ENCODE measurements at places on chromosomes 12 and 14. TPM values are rescaled to one million over a fixed set of nuclear protein-coding genes. Genes with fewer than 3 reads are reported as not detected.

- no peak for DNase-seq
These were observed 155.6 kb downstream of the PLXNC1 start for GRCh38 chr12:94304012-94304411.

DNA sequence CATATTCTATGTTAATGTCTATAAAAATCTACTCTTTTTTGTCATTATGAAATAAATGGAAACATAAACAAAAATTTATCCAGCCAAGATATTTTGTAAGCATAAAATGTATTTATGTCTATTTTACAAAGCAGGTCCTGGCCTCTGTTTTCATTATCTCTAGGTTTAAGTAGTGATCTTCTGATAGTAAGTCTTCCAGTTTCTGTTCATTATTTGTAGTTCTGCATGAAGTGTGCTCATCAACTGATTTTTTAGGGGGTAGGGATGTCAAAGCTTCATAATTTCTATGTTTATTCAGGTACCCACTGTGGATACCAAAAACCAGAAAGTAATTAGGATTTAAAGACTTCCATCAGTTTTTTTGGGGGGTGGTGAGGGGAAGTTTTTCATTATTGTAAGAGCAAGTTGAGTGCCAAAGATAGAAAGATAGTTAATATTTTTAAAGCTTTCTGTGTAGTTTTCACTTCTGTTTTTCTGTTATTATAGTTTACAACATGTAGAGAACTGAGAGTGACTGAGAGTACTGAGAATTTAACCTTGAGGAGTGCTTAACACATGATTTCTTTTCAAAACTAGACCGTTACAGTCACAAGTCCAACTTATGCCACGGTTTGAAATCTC lies 30.6 kb upstream of the LMO3 start:
- DNase-seq = no peak

- DNase-seq = no peak
These were observed 63.5 kb downstream of the LLPH start for GRCh38 chr12:66066929-66067523.

DNA sequence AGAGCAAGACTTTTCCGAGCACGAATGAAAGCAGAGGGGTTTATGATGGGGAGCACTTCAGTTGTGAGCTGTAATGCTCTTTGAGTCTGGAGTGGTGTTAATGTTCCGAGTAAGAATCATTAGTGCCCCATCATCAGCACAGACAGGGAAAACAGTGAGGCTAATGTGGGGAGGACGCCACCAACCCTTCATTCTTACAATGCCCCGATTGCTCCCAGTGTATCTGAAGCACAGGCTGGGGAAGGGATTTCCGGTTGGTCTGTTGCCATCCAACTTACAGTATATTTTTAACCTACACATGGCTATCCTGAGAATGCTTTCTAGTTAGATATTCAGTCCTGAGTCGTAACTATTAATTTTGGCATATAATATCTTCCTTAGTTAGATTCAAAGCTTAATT lies 141.6 kb downstream of the APAF1 start:
- no peak for DNase-seq

GRCh38 chr14:42353315-42353714 lies 746.6 kb downstream of the LRFN5 start:
- no peak for DNase-seq

Gene MSRB3
- total RNA-seq = 7.0 TPM

DNA sequence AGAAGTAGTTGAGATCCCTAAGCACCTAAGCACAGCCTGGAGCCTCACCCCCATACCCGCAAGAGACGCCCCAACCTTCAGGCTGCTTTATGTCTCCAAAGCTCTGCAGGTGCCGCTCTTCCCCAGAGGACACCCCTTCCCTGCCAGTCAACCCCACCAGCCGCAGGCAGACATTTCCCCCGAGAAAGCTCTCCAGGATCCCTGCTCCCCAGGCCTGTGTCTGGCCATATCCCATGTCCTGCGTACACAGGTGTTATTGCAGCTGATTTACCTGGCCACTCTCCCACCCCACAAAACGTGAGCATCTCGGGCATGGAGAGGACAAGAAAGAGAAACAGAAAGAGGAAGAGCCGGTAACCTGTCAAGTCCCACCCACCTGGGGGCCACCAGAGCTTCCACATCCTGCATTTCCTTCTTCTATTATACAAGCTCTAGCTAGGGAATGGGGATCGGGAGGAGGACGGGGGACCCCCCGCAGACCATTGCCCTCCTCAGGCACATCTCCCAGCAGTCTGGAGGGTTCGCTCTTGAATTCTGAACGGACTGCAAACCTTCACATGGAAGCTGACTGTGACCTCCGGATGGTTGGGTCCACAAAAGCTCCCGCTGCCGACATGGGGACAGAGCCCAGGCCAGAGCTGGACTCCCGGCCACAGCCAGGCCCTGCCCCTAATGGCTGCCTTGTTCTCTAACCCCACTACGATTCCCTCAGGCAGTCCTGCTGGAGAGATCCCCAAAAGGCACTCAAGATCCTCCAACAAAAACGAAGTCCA lies 17.6 kb downstream of the CCDC88C start:
- DNase-seq = no peak

Gene AKAP6
- total RNA-seq = 223 TPM

Gene KCNH3
- total RNA-seq = 2.2 TPM

DNA sequence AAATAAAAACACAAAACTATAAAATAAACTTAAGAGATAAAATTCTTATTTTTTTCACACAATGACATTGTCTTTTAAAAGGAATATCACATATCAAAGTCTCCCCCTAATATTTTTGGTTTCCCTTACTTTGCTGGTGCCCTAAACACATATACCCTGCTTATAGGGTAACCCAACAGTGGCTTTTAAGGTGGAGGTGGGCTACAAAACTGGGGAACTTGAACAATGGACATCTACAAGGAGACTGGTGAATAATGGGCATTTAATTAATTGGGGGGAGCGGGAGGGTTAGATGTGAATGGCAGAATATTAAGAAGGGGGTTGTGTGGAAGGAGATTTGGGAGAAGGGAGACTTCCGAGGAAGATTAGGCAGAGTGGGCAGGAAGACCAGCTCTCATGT lies 9.6 kb downstream of the B4GALNT1 start:
- no peak for DNase-seq

DNA sequence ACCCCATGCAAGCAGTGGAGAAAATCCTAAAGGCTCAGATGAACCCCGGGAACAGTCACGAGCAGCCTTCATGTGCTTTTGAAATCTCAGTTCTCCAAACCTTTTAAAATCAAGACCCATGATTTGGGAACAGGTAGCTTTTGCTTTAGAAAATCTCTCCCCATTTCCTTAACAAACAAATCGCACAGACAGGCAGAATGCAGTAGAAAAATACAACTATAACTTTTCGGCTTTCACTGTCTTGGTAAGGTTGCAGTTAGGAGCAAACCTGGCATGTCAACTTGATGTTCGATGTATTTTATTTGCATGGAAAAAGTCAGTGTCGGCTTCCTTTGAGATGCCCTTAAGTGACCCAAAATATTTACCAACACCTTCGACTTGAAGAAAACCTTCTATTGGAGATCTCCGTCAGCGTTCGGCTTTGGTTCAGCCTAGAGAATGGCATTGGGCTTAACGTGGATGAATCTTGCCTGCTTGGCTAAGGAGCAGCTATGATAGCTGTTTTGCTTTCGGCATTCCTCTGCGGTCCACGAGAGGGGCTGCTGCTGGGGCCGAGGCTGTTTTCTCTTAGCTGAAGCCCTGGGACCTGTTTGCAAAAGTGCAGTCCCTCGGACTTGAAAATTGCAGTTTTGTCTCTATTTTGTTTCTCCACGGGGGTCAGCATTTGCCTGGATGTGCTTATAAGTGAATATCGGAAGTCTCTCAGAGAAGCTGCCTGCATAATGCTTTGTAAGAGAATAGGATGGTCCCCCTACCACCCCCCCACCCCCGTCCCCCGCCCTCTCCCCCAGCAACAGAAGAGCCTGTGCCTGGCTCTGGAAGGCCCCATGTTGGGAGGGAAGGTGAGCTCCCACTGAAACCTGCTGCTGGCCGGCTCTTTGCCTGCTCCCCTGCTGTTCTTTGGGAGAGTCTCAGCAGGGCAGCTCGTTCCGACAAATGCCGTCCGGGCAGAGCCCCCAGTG lies 122.8 kb downstream of the AACS start:
- DNase-seq = no peak

Gene SERPINA6
- not detected for total RNA-seq

- peak; percentile 41 for DNase-seq
These were observed 51.0 kb downstream of the BMAL2 start for GRCh38 chr12:27383429-27384260.

Gene PPP1R36
- total RNA-seq = 0.54 TPM

Data from cerebellum (tissue), 4 donors.